ENCODE measurements at places on chromosomes 7 and 10.

DNA sequence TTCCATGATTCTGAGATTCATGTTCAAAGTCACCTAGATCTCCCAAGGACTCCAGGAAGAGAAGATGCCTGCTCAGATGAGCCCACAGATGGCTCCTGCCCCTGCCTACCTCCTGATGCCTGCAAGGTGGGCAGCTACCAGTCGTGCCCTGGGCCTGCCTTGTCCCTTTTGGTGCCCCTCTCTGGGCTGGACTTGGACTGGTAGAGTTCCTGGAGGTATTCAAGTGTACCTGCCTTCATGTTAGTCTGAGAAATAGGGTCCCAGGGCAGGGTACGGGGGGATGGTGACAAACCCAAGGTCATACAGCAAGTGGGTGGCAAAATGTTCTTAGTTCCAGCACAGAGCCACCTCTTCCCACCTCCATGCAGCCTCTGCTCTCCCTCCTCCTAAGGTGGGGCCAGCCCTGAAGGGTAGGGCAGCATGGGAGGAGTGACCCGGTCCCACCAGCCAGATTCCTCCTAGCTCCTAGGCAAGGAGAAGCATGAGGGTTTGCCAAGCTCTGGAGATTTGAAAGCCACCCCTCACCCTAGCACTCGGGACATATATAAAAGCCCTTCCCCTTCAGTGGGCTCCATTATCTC lies 80.8 kb upstream of the UNC5B start:
- no peak for DNase-seq

DNA sequence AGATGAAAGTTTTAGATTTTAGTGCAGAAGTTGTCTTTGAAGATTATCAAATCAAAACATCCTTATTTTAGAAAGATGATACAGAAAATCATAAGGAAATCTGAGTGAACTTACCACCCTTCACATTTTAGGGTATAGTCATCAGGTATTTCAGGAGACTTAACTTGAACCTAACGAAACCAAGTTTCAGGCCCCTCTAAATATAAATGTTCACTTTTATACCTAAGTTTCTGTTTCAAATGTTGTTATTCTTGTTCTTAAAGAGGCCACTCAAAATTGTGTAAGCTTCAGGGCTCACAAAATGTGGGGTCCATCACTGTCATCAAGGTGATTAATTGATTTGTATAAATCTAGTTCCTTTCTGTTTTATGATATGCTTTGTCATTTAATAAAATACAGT lies 216.2 kb downstream of the KIAA1217 start:
- DNase-seq: no peak

DNA sequence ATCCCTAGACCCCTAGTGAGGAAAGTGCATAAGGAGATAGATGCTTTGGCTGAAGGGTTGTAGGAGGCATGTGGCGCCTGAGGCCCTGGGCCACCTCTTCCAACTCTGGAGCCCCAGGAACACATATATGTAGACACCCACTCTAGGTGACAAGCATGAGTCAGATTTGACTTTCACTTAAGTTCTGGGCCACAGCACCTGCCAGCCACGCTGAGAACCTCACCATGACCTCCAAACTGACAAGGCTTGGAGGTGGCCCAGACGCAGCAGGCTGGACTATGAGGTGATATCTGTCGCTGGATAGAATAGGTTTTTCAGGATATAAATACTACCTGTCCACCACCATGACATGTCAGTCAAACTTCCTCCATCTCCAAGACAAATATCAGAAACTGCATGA lies 894.0 kb upstream of the ZNF722 start:
- DNase-seq: no peak

DNA sequence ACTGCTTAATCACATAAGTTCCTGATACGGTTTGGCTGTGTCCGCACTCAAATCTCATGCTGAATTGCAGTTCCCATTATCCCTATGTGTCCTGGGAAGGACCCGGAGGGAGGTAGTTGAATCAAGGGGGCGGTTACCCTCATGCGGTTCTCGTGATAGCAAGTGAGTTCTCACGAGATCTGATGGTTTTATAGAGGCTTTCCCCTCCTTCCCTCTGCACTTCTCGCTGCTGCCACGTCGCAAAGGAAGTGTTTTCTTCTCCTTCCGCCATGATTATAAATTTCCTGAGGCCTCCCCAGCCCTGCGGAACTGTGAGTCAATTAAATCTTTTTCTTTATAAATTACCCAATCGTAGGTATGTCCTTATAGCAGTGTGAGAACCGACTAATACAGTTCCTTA lies 226.2 kb downstream of the SKAP2 start:
- no peak for DNase-seq

GRCh38 chr7:56079450-56080185 lies 13.1 kb downstream of the PHKG1 start:
- DNase-seq: peak; percentile 38

DNA sequence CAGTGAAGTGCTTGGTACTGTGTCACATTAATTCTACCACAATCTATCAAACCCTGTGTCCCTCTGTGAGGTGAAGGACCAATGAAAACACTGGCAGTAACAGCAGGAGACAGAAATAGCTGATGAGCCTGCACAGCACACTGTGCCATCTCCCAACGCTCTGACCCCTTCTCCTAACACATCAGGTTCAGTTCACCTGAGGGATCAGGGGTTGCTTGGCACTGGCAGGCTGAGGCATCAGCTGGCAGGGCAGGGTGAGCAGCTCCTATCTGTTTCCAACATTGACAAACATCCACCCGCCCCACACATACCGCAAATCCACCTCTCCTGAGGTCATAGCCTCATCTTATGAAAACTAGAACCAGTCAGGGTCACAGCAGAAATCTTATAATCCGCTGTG lies 120.9 kb downstream of the ICA1 start:
- no peak for DNase-seq

GRCh38 chr7:105723572-105723971 lies 142.3 kb upstream of the EFCAB10 start:
- no peak for DNase-seq

DNA sequence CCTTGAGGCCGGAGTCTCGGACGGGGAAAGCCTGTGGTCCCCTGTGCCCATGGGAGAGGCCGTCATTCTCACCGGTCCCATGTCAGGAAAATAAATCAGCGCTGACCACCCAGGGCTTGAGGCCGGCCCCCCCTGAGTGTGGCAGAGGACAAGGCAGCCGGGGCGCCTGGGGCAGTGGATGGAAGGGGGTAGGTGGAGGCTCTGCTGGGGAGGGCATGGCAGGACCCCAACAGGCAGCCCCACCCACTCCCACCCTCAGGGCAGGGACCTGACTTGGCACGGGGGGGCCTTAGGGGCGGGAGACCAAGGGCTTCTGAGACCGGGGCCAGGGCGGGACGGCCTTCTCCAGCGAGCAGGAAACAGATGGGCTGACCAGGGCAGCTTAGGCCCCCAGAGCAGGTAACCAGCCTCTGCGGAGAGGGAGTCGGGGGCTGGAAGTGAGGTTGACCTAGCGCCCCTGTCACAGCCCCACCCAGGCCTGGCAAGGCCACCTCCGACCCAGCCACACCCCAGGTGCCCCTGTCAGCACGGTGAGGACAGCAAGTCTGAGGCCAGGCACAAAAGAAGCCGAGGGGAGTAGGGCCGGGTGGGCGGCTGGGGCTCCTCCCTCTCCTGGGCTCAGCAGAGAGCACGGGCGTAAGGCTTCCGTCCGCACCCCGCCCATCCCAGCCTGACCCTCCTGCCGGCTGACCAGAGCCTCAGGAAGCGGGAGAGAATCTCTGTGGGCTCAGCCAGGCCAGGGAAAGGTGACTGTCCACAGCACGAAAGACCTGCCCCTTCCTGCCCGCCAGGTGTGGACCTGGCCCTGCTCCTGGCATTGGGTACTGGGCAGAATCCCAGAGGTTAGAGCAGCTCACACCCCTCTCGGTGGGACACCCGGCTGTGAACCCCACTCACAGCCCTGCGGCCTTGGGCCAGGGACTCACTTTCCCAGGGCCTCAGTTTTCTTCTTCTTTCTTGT lies 87.4 kb downstream of the FOXL3 start:
- DNase-seq: no peak

DNA sequence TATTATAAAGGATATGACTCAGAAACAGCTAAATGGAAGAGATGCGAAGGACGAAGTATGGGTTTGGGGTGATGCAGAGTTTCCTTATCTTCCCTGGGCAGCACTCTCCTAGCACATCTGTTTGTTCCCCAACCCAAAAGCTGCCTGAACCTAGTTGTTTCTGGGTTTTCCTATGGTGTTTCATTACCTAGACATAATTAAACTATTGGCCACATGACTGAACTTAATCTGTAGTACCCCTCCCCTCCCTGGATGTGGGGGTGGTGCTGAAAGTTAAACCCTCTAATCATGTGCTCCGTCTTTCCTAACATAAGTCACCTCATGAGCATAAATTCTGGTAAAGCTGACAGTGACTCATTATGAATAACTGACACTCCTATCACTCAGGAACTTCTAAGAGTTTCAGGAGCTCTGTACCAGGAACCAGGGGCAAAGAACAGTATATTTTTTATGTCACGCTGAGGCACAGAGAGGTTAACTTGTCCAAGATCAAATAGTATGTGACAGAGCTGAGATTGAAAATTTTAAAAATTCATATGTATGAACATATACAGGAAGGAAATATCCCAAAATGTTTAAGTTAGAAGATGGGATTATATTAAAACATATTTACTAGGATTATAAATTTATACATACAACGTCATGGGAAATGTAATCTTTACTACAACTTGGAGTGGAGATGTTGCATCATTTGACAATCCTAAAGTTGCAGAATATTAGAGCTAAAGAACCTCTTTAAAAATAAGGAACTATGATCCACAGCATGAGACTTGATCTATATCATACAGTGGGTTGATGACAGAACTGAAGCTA lies 4.8 kb downstream of the STRIP2 start:
- DNase-seq: peak; percentile 52

DNA sequence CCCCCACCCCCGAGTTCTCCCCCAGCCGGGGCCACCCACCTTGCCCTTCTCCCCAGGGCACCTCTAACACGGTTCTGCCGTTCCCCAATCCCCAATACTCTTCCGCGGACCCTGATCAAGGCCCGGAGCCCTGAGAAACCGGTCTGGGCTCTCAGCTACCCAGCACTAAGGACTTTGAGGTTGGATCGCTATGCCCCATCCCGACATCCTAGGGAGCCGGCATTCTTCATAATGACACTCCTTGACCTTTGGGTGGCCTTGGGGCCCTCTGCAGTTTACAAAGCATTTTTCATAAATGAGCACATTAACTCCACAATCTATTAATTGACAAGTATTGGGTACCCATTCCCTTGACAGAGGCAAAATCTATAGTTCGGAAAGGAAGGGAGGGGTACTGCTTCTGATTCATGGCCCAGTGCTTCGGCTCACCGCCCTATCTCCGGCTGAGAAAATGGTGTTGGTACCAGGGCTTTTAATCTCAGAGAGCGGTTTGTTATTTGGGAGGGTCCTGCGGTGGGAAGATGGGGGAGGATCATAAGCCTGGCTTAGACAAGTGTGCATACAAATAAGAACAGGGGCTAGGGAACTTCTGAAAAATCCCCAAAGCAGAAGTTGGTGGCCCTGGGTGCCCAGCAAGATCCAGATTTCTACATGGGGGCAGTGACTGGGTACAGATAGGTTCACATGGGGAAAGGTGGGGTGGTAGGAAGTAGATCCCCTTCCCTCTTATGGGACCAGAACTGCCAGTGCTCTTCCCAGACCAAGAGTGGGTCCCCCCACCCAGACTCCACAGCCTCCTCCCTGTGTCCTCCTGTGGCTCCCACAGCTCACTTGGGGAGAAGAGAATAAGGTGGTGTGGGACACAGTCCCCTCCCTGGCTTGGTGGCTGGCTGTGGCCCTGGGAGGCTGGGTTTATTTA lies 3.2 kb downstream of the IMPDH1 start:
- no peak for DNase-seq

DNA sequence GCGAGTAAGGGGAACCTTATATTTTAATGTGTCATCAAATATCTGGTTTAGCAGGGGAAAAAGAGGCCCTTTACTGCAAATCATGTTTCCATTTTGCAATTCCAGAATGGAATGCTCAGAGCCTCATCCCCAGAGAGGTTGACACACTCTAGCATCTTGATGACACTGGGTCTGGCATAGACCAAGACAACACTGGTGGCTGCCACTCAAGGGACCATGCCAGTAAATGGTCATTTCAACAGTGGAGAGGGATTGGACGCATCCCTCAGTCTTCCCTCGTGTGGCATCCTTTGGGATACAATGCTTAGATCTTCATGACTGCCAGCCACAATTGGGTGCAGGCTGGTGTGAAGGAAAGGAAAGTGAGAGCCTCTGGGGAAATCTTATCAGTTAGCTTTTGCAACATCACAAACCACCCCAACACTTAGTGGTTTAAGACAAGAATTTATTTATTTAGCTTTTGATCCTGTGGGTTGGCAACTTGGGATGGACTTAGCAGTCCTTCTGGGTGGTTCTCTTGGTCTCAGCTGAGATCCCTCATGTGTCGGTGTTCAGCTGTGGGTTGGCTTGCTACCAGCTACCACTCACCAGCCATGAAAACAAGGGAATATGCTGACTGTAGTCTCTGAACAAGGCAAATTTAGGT lies 21.6 kb downstream of the TACC2 start:
- DNase-seq: no peak

DNA sequence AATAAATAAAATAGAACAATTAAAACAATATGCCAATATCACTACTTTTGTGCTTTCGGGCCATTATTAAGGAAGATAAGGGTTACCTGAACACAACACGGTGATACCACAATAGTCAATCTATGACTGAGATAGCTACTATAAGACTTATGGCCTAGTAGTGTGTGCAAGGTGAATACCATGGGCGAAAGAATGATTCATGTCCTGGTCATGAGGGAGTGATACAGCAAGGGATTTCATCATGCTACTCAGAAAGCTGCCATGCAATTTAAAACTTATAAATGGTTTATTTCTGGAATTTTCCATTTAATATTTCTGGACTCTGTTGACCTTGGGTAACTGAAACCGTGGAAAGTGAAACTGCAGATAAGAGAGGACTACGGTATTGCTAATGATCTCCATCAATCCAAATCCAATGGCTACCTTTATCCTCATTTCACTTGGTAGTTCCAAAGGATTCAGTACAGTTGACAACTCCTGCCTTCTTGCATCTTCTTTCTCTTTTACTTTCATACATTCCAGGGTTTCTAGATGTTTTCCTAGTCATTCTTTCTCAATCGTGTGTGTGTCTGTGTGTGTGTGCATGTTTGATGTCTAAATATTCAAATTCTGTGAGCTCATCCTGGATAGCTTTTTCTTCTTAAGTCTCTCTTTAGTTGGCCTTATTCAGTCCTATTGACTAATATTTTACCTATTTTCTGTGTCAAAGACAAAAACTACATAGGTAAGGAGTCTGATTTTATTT lies 100.5 kb upstream of the MAGI2 start:
- peak; percentile 14 for DNase-seq

GRCh38 chr10:84665211-84665610 lies 336.8 kb downstream of the CCSER2 start:
- no peak for DNase-seq
